ENCODE measurements at places on chromosomes 7 and 10.

GRCh38 chr7:155725006-155725355 lies 80.5 kb downstream of the RBM33 start:
- DNase-seq = no peak

DNA sequence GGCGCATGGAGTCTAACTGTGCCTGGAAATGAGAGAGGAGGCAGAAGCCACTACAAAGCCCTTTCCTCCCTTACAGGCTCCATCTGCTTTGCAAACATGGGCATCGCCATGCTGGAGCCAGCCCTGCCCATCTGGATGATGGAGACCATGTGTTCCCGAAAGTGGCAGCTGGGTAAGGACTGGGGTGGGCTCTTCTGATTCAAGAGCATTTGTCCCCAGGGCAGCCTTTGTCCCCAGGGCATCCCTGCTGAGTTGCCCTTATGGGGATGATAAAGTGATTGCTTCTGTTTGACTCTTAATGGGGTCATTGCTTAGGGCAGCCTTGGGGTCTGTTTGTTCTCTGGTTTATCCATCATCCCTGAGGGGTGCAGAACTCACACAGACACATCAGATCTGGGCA lies 16.8 kb downstream of the SLC18A2 start:
- DNase-seq = no peak

- no peak for DNase-seq
These were observed 21.7 kb upstream of the FKBP9 start for GRCh38 chr7:32935558-32935957.

DNA sequence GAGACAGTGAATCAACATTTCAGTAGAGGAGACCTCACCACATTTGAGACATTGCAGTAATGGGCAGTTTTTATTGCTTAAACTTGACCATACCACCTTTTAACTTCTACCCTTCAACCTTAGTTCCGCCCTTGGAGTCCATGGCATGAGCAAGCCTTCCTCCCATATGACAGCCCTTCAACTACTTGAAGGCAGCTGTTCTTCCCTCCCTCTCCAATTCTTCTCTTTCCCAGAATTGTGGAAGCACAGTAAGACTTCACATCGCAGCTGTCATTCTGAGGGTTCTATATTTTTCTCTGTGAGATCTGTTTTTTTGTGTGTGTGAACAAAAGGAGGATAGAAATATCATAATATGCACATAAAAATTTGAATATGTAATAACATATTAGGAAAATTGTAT lies 2.2 kb upstream of the TSPAN12 start:
- DNase-seq = no peak

DNA sequence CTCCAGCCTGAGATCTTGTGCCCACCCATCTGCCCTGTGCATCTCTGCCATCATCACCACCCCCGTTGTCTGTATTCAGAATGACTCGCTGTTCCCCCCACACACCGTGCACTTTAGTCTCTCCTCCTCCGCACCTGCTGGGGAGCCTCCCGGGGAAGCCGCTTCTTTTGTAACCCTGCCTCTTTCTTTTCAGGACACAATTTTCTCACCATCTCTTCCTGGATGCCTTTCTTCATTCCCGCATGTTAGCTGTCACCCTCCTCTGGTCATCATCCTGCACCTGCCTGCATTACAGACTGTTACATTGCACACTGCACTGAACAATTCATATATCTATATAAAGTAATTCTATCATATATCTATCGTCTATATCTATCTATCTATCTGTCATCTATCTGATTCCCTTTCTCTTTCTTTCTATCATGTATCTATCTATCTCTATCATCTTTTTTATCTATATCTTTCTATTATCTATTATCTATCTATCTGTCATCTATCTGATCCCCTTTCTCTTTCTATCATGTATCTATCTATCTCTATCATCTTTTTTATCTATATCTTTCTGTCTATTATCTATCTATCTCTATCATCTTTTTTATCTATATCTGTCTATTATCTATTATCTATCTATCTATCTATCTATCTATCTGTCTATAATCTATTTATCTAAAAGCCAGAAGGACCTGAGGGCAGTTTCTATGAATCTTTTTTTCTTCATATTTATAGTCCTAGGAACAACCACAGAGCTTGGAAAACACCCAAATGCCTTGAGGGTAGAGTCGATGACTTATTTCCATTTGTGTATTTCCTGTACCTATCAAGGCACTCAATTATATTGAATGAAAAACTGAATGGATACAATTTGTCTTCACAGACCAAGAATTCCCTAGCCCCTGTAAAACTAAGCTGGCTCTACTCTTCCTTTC lies 642.5 kb downstream of the ACTR3B start:
- no peak for DNase-seq

- no peak for DNase-seq
These were observed 73.6 kb upstream of the RNF32 start for GRCh38 chr7:156566812-156567549.

GRCh38 chr7:20839987-20840386 lies 53.3 kb upstream of the SP8 start:
- DNase-seq = no peak

DNA sequence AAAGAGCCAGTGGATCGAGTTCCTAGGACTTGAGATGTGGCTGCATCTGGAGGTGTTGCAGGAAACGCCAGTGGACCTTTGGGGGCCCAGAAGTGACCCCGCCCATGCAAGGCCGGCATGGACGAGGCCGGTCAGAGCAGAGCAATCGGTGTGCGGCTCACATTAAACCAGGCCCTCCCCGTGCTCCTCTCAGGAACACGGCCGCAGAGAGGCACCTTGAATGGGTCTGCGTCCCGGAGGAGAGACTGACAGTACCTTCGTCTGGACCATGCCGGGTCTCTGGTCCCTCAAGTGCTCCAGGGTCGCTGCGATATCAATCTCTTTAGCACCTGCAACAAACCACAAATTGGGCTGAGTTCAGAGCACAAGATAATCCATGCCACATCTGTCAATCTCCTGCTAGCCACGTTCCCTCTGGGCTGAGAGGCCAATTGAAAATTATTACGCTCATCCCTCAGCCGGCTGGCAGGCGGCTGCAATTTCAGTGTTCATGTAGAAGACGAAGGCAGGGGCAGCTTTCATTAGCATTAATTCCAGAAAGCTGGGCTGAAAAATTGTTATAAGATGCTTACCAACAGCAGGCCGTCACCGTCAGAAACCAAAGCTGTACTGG lies 212.0 kb downstream of the DNAJB6 start:
- no peak for DNase-seq

DNA sequence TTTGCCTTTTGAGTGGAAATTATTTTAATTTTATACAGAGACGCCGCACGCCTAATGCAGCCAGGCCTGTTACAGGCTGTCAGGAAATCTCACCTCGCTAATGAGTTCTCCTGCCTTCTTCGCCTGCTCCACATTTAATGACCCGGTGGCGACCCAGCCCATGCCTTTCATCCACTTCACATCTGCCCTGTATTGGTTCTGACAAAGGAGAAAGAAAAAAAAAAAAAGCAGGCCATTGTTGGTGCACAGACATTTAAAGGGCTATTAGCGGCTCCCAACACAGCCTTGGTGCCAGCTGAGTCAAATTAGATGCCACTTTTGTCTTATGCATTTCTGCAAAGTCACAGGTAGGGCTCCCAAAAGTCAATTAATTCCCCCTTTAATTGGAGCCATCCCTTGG lies 43.3 kb downstream of the NRAP start:
- no peak for DNase-seq

- no peak for DNase-seq
These were observed 29.9 kb downstream of the XPNPEP1 start for GRCh38 chr10:109893386-109893785.

DNA sequence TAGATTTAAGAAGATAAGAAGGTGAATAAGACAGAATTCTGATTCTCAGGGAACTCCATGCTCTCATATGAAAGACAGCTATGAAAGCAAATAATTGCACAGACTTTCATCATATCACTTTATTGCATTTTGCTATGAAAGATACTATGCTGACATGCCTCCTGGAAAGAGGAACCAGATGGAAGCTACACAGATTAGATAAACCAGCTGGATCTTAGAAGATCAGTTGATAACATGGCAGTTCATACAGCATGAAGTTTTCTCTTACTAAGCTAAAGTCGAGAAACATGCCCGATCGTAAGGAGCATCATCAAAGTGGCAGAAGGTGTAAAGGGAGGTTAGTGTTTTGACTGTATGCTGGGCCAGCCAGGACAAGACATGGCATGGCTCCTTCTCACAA lies 112.5 kb upstream of the DPP6 start:
- no peak for DNase-seq

DNA sequence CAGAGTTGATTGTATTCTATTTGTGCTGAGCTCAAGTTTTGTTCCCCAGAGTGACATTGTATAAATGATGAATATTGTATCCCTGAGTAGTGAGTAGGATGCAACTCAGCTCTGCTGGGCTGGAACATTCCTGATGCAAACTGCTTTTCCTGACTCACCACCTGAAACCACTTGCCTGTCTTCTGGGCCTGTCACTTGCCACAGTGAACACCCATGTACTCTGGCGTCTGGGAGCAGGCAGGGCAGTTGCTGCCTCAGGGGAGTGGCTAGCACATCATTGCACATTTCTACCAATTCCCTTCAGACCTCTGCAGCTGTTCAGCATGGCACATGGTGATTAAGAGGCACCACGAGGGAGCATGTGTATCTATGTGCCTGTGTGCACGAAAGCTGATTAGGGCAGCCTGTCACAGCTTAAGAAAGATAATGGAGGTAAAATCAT lies 157.3 kb downstream of the SND1 start:
- no peak for DNase-seq

Measured in stimulated activated CD8-positive, alpha-beta memory T cell treated with anti-CD3 and anti-CD28 coated beads, Interleukin-7, amount 100 ng/mL, for 1 hour (primary cell).